ENCODE measurements at places on chromosomes 2 and 18.

DNA sequence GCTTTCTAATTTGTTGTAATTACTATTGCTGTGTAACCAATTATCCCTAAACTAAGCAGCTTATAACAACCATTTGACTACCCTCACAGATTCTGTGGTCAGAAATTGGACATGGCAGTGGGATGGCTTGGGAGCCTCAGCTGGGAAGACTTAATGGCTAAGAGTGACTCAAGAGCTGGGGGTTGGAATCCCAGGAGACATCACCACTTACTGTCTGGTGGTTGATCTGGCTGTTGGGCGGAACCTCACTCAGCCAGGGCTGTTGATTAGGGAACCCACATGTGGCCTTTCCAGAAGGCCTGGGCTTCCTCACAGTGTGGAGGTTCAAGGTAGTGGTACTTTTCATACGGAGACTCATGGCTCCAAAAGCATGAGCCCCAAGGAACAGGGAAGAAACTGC, 49.8 kb downstream of the E2F6 start:
- DNase-seq: no peak

GRCh38 chr2:48423376-48423775, 106.6 kb upstream of the STON1 start:
- peak; percentile 47 for DNase-seq

DNA sequence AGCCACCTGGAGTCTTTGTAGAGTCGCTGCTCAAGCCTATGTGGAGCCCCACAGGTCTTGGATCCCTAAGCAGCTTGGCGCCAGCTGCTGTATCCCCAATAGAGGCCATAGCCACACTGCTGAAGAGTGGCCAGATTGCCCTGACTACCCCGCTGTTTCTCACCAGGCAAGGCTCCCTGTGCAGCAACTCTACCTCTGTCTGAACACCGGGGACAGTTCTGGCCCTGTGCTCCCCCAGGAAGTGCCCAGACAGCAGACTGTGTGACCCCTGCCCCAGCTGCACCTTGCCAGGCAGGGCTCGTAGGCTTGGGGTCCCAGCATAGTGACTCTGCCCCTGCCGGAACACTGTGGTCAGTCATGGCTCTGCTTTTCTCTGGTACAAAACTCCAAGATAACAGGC, 53.5 kb upstream of the GALNT13 start:
- no peak for DNase-seq

GRCh38 chr2:11858883-11859282, 112.5 kb downstream of the LPIN1 start:
- no peak for DNase-seq

DNA sequence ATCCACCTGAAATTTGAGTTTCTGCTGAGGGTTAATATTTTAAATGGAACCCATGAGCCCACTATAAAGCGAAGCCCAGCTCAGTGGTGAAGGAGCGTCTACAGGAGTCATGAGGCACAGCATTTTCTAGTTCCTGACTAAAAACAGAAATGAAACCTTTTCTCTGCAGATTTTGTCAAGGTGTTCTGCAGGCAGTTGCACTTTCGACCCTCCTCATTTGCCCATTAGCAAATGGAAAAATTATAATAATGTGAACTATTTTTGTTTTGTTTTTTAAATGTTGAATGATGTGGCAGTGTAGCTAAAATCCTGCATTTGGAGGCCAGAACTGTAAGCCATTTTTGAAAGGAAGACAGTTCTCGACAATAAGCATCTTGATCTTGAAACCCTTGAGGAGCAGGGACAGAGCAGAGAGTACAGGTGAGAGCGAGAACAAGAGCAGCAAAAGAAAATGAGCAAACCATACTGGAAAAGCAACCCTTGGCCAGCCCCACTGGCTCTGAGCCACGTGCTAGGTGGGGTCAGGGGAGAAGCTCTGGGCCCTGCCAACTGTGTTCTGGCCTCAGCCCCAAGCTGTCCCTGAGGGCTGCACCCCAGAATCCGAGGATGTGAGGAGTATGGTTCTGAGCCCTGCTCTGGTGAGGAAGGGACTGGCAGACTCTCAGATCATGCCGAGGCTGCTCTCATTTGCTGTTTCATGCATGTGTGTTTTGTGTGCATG, 26.4 kb upstream of the COPS8 start:
- DNase-seq: no peak

GRCh38 chr2:25649786-25650185, 23.6 kb downstream of the DTNB start:
- no peak for DNase-seq

GRCh38 chr2:140855471-140855870, 1275.3 kb downstream of the LRP1B start:
- DNase-seq: no peak

DNA sequence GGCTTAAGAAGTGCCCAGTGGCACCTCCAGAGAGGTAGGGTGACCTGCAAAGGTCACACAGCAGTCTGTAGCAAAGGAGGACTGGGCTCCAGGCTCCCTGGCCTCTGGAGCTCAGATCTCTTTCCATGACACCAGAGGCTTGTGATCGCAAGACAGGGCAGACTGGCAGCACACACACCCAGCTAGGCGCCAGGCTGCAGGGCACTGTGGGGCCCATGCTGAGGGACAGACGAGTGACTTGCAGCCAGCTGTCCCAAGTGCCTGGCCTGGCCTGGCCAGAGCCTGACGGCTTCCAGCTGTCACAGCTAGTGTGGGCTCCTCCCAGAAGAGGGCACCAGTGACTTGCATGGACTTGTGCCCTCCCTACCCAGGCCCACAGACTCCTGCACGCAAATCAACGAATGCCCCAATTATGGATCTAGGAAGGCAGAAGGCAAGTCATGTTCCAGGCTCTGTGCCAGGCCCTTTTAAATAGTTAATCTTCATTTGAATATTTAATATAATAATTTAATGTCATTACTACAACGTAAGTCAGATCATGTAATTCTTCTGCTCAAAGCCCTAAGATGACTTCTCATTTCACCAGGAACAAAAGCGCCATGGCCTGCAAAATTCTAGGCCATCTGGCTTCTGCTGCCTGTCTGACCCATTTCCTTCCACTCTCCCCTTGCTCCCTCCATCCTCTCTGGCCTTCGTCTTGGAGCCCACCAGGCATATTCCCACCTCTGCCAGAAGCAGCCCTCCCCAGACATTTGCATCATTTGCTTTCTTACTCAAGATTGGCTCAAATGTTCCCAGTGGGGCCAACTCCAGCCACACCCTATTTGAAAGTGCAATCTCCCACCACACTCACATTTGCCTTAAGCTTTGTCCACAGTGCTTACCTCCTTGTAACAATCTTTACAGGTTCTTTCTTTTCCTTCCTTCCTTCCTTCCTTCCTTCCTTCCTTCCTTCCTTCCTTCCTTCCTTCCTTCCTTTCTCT, 3.7 kb upstream of the SPEG start:
- peak; percentile 62 for DNase-seq

GRCh38 chr2:58540681-58541080, 299.6 kb upstream of the FANCL start:
- no peak for DNase-seq

- no peak for DNase-seq
Measured at GRCh38 chr2:10891390-10891789, 20.3 kb upstream of the KCNF1 start.

- DNase-seq: no peak
Measured at GRCh38 chr2:178819992-178820391, 12.8 kb upstream of the TTN start.

- DNase-seq: peak; percentile 100
Measured at GRCh38 chr2:28392297-28393113, at the start of gene FOSL2. TSS of gene FOSL2 (plus strand) at chr2:28392858. CDS start at chr2:28393721, 863 bp downstream.
